Cerebellar cortex (tissue), 1 donor: ENCODE measurements at places on chromosomes 1 and 21.

GRCh38 chr1:9538669-9539164 lies 548 bp upstream of the SLC25A33 start:
- no peak for DNase-seq

DNA sequence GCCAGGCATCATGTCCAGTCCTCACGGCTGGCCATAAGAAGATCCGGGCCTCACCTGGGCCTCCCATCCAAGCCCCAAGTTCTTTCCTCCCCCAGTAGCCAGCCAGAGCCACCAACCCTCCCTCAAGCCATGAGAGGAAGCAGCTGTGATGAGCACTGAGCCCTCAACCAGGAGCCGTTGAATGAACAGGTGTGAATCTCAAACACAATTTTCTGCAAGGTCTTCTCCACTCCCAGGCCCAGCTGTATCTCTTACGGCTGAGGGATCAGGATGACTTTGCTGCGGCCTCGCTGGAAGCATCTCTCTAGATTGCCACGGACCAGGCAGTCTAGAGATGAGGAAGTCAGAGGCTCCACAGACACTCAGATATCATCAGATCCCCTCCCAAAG lies 9.8 kb upstream of the CLDN14 start:
- no peak for DNase-seq

- peak; percentile 61 for DNase-seq
Measured at GRCh38 chr1:942864-943533, 16.1 kb downstream of the NOC2L start.

DNA sequence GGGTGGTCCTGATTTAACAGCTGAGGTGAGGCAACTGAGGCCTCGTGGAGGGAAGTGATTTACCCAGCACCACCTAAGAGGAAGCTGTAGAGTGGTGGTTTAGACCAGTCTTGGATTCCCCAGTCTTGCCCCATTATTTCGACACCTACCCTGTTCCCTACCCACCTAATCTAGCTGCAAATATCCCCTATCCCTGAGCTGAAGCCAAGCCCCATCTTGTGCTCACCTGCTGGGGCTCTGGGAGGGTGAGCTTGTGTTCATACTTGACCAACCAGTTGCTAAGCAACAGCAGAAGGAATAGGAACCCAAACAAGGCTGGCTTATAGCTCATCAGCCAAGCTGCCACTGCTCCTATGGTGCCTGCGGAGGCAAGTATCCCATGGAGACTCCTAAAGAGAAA lies 2.0 kb downstream of the TEX46 start:
- peak; percentile 26 for DNase-seq

DNA sequence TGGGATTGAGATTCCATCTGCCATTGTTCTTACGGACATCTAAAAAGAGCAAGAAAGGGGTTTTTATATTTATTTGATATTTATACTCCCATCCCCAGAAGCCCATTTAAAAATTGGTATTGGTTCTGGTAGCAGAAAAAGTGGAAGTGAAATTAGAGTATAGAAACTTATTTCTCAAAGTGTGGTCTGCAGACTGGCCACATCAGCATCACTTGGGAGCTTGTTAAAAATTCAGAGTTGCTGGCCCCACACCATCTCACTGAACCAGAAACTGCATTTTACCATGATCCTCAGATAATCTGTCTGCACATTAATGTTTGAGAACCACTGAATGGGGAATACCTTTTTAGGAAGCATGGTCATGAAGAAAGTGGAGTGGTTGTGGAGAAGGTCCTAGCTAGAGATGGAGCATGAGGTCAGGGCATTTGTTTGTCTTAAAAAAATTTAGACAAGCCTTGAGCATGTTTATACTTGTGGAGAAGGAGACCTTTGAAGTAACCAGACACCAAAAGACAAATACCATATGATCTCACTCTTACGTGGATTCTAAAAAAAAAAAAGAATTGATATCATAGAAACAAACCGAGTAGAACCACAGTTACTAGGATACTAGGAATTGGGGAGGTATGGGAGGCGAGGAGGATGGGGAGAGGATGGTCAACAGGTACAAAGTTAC lies 116.3 kb downstream of the ST6GALNAC3 start:
- DNase-seq, result no peak

- DNase-seq, result no peak
Measured at GRCh38 chr1:160373696-160374095, 6.8 kb downstream of the NHLH1 start.

- no peak for DNase-seq
Measured at GRCh38 chr1:27087371-27088220, 67.3 kb downstream of the SLC9A1 start.

- DNase-seq, result no peak
Measured at GRCh38 chr1:231395076-231395997, 26.8 kb downstream of the EGLN1 start.

GRCh38 chr1:230300322-230301301 lies 125.5 kb downstream of the PGBD5 start:
- DNase-seq, result no peak

DNA sequence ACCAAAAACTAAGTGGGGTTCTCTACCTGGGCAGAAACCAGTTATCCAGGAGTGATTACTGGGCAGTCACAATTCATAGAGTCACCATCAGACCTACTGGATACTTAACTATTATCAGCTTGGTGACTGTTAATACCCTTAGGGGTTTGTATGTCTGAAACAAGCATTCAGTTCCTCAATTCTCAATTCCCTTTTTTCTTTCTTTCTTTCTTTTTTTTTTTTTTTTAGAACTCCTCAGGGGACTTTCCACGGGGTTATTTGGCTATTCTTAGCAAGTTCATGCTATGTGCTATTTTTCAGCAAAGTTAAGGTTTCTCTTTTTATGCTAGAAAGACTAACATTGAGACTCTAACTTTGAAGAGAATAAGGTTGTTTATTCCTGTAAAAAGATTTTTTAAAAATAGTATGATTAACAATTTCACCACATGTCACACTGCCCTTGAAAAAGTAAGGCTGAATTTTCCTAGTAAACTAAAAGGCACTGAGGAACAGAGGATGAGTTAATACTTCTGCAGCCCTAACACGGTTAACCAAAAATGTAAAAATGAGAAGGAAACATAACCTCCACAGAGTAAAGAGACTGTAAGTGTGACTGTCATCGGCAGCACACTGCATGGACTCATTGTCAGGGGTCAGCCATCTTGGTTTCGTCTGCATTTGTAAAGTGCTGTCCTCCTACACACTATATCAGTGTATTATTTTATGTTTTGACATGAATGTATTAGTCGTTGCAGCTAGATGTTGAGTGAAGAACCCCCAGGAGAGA lies 310.2 kb downstream of the NTNG1 start:
- no peak for DNase-seq

DNA sequence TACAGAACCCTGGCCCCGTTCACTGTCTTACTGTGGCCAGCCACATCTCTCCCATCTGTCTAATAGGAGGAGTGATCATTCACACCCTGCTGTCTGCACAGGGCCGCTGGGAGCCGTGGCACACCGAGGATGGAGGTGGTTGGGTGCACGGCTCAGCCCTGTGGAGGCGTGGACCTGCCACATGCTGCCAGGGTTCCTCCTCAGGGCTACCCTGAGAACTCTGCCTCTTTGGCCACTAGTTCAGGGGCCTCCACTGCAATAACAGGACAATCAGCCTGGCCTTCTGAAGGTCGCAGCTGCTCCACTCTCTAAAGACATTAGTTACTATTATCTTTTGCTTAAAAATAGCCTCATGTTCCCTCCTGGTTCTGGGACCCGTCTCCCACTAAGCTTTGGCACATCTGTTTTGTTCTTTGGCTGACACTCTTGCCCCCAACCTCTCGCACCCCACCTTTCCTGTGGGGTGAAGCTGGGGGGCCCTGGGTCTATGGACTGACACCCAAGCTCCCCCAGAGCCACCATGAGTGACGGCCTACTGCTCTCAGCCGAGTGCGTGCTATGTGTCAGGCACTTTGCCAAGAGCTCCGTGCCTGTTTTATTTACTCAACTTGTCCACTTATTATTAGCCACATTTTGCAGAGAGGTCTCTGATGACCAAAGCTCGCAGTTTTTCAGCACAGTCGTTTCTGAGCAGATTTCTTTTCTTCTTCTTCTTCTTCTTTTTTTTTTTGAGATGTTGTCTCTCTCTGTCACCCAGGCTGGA lies 66.3 kb downstream of the ARHGEF10L start:
- DNase-seq, result no peak

GRCh38 chr1:10812387-10812915 lies 16.0 kb upstream of the CASZ1 start:
- DNase-seq, result no peak

DNA sequence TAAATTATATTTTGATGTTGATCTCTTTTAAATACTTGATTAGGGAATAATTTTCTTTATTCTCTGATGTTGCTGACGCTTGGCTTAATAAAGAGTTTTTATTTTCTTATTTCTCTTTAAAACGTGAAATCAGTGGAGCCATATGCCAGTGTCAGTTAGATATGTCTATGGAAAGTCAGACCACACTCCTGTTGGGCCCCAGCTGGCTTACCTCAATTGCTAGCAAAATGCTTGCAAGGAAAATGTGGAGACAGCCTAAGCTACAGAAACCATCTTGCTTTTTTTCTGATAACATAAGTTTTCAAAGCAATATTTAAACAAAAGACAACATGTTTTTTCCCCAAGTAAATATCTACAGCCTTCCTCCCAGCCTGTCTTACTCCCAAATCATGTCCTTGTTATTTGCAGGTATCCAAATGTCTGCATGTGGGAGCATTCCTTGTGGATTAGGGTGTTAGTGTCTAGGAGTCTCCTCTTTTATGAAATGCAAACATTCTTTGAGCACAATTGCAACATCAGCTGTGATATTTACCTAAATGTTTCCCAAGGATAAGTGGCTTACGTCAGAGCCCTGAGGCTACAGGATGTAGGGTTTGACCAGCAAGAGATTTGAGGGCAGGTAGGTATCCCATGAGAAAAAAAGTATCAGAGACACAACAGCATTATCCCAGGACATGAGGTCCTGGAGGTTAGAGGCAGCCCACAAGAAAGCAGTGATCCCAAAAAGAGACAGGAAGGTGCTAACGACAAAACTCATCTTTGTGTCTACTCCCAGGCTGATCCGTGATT lies 117.2 kb upstream of the KCNJ15 start:
- no peak for DNase-seq

GRCh38 chr1:211738691-211739301 lies 63.4 kb upstream of the NEK2 start:
- no peak for DNase-seq

- DNase-seq, result peak; percentile 41
Measured at GRCh38 chr1:226001963-226002666, 3.0 kb upstream of the SDE2 start.

GRCh38 chr1:157775101-157775870 lies 1.6 kb downstream of the FCRL2 start:
- DNase-seq, result no peak

DNA sequence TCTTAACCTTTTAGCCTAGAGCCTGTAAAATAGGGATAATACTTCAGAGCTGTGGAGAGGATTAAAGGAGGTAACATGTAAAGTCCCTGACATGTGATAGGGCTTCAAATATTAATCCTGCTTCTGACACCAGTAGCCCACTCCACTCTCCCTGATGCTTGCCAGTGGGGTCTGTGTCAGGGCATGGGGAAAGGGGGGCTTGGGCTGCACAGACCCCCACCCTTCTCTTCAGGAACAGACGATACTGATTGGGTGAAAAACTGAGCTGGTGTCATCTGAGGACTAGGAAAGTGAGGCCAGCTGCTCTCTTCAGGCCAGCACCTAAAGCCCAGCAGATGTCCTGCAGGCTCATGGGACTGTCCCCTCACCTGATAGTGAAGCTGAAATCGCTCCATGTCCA lies 27.0 kb upstream of the MEF2D start:
- DNase-seq, result no peak

- no peak for DNase-seq
Measured at GRCh38 chr1:14809191-14809981, 210.9 kb downstream of the KAZN start.

- no peak for DNase-seq
Measured at GRCh38 chr1:4020449-4020848, 120.4 kb upstream of the C1orf174 start.
